Activated naive CD4-positive, alpha-beta T cell treated with anti-CD3 and anti-CD28 coated beads for 36 hours (primary cell): ENCODE measurements at places on chromosomes 4 and X.

- no peak for DNase-seq
These were observed 217.7 kb upstream of the CENPE start for GRCh38 chr4:103415801-103416200.

DNA sequence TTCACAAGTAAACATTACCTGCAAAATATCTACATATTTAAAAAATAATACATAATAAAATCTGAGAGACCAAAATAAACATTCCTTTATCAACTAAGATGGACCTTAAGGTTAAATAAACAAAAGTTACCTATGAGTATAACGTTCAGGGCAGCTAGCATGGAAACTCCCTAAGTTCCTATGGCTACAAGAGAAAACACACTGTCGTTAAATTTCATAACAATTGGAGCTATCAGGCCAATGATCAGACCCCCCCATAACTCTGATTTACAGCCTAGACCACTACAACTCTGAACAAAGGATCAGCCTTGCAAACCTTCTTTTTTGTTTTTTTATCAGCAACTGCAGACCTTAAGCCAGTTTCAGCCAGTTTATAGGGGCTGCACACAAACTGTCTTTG lies 1418.4 kb downstream of the PCDH18 start:
- DNase-seq: no peak

DNA sequence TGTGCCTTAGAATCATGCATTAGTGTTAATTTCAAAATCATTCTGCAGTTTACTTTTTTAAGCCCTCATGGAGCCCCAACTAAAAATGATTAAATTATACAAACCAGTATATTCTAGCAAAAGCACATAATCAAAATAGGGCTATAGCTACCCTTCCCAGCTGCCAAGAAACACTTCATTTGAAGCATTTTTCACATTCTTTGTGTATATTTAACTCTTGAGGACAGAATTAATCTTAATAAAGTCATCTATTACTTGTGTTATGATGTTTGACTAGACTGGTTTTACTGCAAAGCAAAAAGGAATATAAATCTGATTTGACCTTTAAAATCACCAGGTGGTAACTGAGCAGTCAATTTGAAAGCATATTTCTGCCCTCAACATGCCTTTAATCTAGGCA lies 145.1 kb downstream of the PRDM5 start:
- DNase-seq: no peak

DNA sequence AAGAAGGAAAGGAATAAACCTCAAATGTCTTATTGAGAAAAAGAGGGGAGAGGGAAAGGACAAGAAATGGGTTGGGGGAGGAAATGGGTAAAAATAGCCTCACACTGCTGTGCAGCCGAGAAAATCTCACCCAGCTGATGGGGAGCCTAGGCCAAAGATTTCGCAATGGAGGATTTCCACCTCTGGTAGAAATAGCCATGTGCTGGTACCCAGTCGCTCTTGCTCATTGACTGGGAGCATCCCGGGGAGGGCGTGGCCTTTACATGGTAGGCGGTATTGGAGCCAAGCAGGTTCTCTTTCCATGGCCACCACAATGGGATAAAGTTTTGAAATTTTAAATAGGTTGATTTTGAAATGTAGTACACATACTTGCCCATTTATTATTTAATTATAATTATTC lies 255.1 kb upstream of the LDB2 start:
- DNase-seq: no peak

DNA sequence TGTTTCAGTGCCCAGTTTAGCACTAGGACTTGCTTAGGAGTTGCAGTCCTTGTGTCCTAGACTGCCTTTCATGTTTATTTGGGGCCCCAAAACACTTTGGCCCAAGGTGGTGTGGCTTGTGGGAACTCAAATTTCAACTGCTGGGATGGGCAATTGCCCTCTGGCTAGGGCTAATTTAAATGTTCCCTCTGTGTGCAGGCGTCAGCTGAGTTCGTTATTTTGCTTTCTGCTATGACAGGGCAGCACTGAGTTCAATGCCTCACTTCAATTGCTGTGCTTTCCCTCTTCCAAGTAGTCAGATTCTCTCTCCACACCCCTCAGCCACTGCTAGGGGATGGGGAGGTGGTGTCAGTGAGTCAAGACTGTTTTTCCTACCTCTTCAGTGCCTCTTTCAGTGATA lies 51.1 kb downstream of the ITIH6 start:
- DNase-seq: no peak

GRCh38 chrX:9335251-9335650 lies 129.6 kb upstream of the TBL1X start:
- no peak for DNase-seq

DNA sequence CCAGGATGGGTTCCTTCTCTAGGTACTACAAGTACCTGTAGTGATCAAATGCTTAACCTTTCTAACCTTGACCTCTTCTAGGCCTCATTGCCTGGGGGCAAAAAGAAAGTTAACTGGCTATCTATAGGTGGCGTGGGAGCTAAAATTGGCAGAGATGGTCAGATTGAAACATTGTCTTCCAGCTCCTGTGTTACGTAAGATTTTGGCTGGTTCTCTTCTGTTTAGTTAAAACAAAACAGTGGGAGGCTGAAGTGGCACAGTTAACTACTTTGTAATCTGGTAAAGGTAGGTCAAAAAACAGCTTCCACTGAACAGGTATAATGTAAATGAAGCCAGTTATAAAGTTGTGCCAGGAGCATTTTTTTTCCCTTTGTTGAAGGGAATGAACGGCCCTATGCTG lies 115.2 kb downstream of the MBNL3 start:
- no peak for DNase-seq

- no peak for DNase-seq
These were observed 85.5 kb downstream of the HPRT1 start for GRCh38 chrX:134545510-134545909.

- peak; percentile 35 for DNase-seq
These were observed 29.0 kb downstream of the NOP14 start for GRCh38 chr4:2934077-2934812.

GRCh38 chr4:168353746-168354145 lies 35.2 kb upstream of the DDX60 start:
- DNase-seq: no peak

GRCh38 chr4:10200869-10201268 lies 84.3 kb upstream of the WDR1 start:
- no peak for DNase-seq

DNA sequence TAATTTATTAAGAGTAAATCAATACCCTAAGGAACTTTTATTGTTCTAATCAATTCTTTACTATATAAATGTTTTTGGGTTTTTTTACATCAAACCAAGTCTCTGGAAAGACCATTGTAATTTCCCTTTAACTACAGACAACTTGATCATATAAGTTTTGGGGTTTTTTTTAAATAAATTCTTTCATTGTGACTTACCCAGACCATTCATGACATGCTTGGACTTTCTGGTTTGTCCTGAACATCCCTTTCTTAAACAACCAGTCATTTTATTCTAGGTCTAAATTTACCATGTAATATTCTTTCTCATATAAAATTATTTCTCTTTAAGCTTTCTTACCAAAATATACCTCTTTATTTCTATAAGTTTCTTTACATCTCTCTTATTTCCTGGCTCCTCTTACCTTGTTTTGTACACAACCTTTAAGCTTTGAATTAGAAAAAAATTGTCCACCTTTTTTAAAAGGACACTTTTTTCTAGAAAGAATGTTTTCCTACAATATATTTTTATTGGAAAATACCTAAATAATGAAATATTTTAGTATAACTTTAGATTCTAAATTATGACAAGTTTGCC lies 8.4 kb downstream of the CNGA1 start:
- no peak for DNase-seq

- no peak for DNase-seq
These were observed 186.0 kb upstream of the WDFY3 start for GRCh38 chr4:85152480-85152879.

- no peak for DNase-seq
These were observed 2.2 kb downstream of the FAT4 start for GRCh38 chr4:125316791-125317524.

- no peak for DNase-seq
These were observed 39.5 kb downstream of the FHDC1 start for GRCh38 chr4:152975380-152976211.

DNA sequence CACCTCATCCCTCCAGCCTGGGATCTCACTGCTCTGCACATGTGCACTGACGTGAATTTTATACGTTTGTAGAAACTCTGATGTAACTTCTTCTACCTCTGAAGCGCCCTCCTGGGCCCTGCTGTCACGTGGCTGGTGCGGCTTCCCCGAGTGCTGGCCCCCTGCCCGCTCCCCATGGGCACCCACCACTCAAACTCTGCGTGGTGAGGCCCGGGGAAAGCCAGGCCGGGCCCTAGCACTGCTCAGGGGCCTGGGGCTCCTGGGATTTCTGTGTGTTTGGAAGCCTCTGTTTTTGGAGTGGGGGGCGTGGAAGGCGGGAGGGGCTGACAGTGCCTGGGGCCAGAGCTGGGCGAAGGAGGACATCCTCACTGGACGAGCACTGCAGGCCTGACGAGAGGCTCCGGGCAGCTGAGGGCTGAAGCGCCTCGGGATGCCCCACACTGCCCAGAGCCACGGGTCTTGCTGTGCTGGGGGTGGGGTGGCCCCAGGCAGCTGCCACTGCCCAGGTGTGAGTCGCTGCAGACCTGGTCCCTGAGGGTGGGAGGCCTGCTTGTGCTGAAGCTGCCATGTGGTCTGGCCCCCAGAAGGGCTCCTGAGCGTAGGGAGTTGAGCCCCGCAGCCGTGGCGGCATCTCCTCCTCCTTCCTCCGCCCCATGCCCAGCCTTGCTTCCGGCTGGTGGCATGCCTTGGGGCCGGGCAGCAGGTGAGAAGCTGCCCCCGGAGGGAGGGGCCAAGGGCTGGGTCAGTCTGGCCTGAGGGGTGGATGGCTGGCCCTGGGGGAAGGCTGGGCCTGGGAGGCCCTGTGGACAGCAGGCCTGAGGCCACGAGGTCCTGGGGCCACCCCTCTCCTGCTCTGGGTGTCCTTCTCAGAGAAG lies 7.7 kb downstream of the NAT8L start:
- DNase-seq: no peak

DNA sequence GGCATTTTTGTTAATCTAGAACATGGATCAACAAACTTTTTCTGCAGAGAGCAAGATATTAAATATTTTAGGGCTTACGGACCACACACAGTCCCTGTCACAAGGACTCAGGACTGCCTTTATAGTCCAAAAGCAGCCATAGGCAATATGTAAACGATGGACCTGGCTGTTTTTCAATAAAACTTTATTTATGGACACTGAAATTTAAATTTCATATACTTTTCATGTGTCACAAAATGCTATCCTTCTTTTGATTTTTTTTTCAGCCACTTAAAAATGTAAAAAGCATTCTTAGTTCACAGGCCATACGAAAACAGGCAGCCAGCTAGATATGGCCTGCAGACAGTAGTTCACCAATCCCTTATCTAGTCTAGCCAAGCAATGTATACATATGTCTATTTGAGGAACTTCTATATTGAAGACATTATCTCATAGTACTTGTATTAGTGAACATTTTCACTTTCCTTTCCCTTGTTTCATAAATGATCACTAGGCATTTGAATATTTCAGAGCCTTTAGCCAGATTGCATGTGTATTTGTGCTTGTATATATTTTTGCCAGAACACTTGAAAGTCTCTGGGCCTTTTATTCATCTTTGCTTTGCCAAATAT lies 350.9 kb downstream of the RPA4 start:
- no peak for DNase-seq

- DNase-seq: no peak
These were observed 78.9 kb upstream of the RXFP1 start for GRCh38 chr4:158442736-158443135.

- DNase-seq: no peak
These were observed 914.2 kb upstream of the LCORL start for GRCh38 chr4:18935659-18936345.

- no peak for DNase-seq
These were observed 37.9 kb upstream of the PAPSS1 start for GRCh38 chr4:107757864-107758476.

DNA sequence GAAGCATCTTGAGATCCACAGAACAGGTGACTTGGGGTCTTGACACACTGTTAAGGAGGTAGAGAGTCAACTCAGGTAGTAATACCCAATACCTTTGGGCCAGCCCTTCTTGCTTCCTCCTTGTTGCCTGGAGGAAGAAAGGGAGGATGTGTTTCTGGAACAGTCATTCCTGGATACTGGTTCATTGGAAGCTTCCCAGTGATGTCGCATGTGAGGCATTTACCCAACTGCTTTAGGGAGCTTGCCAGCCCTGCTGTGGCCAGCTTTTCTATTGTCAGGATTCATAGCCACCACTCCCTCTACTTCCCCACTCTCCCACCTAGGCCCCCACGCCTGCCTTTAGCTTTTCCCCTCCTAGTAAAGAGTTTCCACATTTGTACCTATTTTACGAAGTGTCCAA lies 310.3 kb upstream of the PRPS2 start:
- DNase-seq: no peak

- no peak for DNase-seq
These were observed 15.8 kb downstream of the CAMK2D start for GRCh38 chr4:113745711-113746110.

DNA sequence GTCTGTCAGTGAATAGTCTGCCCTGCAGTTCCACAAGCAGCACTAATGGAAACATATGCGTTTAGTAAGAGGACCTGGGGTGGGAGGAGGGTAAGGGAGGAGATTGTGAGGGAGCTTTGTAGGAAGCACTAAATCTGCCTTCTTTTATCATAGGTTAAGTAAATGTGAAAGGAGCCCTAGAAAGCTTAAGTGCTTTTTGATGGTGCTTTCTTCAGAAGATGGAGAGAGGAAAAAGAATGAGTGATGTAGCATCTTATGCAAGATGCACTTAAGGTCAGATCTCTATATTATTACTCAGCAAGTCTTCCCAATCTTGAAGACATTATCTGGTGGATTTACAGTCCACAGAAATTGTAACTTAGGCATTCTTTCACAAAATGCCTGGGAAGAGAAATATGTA lies 322.7 kb downstream of the PDHA2 start:
- DNase-seq: no peak

DNA sequence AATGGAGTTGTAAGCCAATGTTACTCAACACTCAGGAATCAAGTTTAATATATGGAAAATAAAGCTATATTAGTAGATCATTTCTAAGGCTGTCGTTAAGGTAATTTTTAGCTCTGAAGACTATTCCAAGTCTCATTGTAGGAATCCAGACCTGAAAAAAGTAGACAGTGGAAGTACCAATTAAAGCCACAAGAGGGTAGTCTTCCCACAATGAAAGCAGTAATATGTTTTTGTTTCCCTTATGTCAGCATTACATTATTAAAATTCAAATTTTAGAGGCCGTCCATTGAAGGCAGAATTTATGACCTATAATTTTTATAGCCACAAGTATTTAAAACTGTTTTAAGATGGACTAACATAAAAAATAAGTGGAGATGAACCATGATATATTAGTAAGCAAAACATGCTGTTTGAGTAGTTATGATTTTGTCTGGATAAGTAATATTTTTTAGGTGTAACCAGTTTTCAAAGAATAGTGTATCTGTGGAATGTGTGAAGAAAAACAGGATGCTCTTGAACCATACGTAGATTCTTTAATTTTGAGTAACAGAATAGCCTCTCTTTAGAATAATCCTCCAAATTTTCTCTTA lies 372.6 kb upstream of the TECRL start:
- DNase-seq: no peak

DNA sequence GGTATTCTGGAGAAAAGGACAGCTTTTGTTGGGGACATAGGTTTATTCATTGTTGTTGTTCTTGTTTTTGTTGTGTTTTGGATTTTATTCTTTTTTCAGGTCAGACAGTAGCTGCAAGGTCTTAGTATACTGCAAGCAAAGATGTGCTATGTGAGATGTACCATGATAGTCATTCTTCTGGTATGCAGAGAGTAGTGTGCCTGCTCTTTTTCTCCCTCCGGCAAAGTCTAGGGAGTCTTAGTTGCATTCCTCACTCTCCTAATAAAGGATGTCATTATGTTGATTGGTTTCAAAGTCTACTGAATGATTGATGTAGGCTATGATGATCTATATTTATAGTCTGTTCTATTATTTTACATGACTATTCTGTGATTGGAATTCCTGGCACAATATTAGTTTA lies 119.9 kb upstream of the POF1B start:
- DNase-seq: no peak
